ENCODE measurements at places on chromosomes 7 and 10.

DNA sequence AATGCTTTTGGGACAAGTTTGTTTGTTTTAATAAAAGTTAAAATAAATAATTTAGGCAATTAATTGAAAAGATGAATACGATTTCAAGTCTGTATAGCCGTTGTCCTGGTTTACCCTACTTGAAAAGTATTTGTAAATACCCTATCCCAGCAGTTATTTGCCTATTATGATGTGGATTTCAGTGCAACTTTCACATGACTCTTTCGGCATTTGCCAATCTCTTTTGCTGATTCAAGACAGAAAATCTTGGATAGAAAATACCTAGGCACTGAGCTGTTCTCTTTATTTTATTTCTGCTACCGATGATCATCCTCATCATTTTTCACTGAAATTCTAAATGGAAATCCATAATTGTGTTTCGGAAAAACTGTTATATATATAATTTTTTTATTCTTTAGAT is 125.9 kb upstream of the FZD8 start:
- DNase-seq = no peak

GRCh38 chr7:114649689-114650088 is 235.1 kb downstream of the FOXP2 start:
- DNase-seq = no peak

DNA sequence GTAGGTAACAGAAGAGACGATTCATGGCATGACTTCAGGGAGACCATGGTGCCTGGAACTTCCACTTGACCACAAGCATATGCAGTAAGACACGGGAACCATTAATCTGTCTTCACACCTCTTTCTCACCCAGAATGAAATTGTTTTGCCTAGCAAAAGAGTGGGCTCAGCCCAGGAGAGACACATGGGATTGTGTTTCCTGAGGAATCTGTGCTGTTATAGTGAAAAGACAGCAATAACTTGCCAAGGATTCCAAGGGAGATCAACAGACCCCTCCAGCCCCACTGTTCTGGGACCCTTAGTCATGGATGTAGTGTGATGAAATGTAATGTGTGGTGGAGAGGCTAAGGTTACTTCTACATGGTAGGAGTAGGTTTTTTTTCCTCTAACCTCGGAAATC is 192.5 kb upstream of the NPVF start:
- no peak for DNase-seq

DNA sequence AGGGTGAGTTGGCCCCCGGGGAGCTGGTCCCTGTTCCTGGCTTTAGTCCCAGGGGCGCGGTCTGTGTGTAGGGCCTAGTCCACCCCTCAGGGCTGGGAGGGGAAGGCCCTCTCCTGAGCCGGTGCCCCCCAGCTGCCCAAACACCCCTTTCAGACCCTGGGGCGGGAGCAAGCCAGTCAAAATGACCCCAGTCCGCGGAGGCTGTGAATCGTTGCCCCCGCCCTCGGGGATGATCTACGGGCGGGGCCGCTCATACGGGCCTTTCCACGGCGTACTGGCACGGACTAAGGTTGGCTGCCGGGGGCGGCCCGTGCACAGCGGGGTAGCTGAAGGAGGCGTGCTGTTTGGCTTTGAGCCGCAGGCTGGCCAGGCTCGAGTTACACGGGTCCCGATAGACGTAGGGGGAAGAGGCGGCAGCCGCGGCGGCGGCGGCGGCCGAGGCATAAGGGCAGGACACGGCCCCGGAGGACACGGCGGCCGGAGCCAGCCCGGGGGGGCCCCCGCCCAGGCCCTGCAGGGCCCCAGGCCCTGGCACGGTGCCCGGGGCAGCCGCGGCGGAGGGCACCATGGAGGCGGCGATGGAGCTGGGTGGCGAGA is 4.3 kb downstream of the ELOVL3 start:
- no peak for DNase-seq

Data from stimulated activated CD8-positive, alpha-beta memory T cell treated with anti-CD3 and anti-CD28 coated beads, Interleukin-12 subunit alpha, Interleukin-12 subunit beta, amount 100 ng/mL, for 1 hour (primary cell).